ENCODE measurements at places on chromosomes 1 and 21.

DNA sequence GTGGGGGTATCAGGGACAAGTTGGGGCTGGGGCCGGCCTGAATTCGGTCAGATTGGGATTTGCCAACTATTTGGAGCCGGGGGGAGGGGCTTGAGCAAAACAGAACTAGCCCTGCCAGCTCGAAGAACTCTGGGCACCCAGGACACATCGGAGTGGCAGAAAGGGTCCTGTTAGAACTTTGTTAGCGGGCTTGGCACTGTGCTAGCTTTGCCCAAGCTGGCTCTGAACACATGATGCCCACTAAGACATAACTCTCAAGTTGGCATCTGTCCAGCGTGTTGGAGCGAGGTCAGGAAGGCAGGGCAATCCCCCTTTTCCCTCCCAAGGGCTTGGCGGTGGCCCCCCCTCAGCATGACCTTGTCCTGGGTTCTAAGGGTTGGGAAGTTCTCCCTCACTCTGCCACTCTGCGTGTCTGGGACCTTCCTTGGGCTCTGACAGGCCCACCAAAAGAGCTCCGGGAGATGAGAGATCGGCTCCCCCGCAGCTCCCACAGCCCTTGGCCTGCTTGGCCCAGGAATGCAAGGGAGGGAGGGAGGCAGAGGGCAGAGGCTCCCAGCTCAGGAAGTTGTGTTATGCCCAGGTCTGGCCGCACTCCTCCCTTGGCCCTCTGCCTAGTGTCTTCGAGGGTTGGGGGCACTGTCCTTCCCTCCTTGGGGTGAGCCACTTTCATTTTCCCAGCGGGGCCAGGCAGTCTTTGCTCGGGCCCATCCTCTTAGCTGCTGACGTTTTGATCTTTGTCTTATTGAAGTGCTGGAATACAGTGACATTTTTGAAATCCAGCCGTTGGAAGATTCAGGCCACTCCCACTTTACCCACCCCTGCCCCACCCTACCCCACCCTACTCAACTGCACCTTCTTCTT, 1.2 kb downstream of the LMNA start:
- DNase-seq, result no peak

GRCh38 chr21:18274370-18274769, 29.7 kb downstream of the CHODL start:
- no peak for DNase-seq

DNA sequence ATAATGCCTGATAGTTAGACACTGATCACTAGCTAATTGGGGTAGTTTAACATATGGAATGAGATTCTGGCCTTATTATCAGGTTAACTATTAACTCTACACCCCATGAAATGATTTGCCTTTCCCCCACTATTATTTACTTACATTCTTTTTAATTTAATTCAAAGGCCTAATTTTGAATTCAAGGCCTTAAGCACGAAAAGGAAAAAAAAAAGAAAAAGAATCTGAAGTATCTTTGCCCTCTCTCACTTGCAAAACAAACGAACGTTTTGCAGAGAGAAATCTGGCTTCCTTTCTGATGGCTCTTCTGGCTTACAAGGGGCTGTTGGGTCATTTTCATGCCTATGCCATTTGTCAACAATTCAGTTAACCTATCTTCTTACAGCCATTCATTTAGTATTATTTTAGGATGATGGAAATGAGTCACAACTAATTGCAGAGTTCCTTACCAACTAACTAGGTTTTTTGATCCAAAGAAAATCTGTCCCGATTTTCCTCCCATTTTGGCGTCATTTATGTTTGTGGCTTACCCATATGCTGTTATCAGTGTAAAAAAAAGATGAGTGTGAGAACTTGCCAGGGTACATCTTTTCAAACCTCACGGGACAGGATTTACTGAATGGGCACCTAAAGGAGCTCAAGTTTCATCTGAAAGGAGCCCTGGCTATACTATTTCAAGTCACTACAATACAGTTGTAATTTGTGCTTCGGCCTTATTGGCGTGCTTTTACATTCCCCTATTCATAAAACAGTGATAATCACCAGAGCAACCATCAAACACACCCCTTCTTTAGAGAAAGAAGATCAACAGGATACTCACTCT, 1.9 kb upstream of the ERRFI1 start:
- DNase-seq, result no peak

DNA sequence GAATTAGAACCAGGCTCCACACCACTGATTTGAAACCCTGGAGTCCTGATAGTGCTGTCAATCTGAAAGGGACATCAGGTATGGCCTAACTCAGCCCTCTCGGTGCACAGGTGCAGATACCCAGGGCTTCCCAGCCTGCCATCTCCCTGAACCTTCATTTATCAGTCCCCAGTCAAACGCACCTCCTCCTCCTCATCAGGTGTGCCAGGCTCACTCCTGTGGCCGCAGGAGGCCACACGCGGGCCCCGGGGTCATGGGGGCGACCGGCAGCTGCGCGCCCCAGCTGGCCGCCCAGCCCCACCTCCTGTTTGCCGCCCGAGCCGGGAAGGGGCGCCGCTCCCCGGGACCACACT, 572 bp downstream of the FUCA1 start:
- DNase-seq, result no peak

GRCh38 chr1:180155182-180155682, 563 bp downstream of the QSOX1 start:
- DNase-seq, result no peak

- no peak for DNase-seq
Measured at GRCh38 chr1:240287722-240288121, 196.0 kb downstream of the FMN2 start.

GRCh38 chr1:112060261-112060660, 70.8 kb upstream of the KCND3 start:
- no peak for DNase-seq

- DNase-seq, result no peak
Measured at GRCh38 chr21:36913247-36914169, 53.0 kb downstream of the HLCS start.

GRCh38 chr1:8780405-8780804, 37.0 kb downstream of the RERE start:
- no peak for DNase-seq

DNA sequence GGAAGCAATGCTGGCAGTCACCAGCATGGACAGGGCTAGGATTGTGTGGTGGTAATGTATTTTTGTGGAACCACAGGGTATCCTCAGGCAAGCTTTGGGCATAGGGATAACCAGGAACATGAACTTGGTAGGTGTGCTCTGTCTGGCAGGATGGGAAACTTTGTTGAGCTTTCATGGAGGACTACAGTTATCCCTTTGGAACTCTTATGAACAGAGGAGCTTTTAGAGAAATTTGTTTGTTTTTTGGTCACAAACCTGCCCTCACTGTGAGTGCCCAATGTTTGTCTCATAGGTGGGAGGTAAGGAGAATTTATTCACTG, 54.4 kb downstream of the MACF1 start:
- no peak for DNase-seq

- no peak for DNase-seq
Measured at GRCh38 chr1:214116258-214116657, 128.5 kb downstream of the PROX1 start.

DNA sequence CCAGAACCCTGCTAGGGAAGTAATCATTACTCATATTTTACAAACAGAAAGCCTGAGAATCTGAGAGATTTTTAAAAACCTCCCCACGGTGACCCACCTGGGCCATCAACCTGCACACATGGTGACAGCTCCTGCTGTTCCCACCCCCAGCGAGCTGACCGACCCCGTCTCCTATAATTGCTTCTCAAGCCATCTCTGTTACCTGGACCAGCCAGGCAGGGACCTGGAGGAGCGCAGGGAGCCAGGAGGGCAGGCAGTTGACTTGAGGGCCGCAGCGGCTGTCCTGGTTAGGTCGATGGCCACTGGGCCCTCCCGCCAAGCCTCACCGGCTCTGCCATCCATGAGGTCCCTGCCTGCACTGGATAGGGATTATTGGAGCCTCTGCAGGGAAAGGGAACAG, 7.7 kb downstream of the TFF2 start:
- no peak for DNase-seq

GRCh38 chr1:85911742-85912141, 203.5 kb upstream of the ZNHIT6 start:
- no peak for DNase-seq

DNA sequence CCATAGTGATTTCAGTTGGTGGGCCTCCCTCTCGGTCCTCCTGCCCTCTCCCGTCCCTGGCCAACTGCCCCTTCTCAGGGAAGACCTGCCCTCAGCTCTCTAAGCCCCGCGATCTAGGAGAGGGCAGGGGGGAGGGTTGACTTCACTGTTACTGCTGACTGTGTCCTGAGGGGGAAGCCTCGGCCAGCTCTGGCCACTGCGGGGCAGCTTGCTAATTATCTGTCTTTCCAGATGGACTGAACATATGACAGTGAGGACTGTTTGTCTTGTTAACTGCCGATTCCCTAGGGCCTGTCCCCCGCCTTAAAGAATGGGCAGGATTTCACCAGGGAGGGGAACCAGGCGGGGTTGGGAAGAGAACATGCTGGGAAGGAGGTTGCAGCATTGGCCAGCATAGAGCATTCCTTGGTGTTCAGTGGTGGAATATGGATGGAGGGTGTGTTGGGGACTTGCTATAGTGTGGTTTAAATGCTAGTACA, 22.9 kb downstream of the NIPAL3 start:
- no peak for DNase-seq

GRCh38 chr1:33874636-33875035, 10.8 kb downstream of the HMGB4 start:
- DNase-seq, result no peak

DNA sequence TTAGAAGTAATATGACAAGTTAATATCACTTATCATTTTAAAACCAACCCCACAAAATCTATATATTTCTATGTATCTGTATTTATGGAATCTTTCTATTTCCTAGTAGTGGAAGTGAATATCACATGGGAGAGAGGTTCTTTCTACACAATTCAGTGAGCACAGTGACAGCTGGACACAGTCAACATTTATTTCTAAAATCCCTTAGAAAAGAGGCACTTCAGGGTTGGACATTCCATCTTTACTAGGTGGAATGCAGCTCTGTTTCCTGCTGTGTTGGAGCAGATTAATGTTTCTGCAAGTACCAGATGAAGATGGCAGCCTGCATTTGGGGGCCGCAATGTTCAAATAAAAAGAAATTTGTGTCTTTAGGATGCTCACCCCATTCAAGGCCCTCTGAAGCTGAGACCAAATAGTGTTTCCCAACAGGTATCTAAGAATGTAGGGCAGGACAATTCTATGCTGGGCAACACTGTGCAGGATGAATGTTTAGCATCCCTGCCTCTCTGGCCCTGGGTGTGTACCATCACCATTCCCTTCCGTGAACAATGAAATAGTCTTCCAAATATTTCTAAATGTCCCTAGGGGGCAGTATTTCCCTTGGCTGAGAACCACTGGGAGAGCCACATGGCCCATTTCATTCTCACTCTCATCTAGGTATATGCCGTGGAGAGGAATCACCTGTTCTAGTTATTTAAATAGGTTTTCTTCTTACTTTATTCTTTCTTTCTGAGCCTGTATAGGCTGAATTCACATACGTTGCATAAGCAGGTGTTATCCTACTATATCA, 394.8 kb downstream of the PRDM2 start:
- DNase-seq, result no peak
